Stimulated activated CD4-positive, alpha-beta T cell treated with anti-CD3 and anti-CD28 coated beads, Interleukin-15, amount 100 ng/mL, for 48 hours (primary cell): ENCODE measurements at places on chromosomes 1 and 21.

GRCh38 chr1:94228640-94229375 lies 8.6 kb downstream of the ARHGAP29 start:
- DNase-seq = no peak

DNA sequence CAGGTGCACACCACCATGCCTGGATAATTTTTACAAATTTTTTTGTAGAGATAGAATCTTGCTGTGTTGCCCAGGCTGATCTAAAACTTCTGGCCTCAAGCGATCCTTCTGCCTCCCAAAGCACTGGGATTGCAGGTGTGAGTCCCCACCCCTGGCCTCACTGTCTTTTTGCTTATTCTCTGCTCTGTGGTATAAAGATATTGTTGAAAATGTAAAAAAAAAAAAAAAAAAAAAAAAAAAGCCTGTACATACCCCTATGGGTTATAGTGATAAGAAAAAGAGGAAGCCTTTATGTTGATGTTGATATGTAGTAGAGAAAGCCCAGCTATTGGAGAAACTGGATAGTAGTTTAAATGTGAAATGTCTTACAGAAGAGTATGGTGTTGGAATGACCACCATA lies 125.8 kb downstream of the XPR1 start:
- no peak for DNase-seq

- DNase-seq = no peak
These were observed 2.2 kb upstream of the PPM1J start for GRCh38 chr1:112717263-112717873.

DNA sequence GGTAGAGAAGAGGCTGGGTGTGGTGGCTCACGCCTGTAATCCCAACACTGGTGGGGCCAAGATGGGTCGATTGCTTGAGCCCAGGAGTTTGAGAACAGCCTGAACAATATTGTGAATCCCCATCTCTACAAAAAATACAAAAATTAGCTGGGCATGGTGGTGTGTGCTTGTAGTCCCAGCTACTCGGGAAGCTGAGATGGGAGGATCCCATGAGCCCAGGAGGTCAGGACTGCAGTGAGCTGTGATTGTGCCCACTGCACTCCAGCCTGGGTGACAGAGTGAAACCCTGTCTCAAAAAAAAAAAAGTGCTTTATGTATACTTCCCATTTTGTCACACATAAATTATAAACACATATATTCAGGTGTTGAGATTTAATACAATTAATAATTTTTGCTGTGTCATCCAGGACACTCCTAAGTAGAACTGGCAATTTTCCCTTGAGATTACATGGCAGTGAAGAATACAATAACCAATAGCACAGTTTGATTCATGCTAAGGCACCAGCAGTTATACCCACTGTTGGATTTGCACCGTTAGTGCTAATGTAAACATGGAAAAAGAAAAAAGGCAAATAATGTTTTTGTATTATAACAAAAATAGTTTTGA lies 15.5 kb downstream of the GABPB2 start:
- no peak for DNase-seq

- no peak for DNase-seq
These were observed 16.0 kb downstream of the IQGAP3 start for GRCh38 chr1:156556354-156556753.

DNA sequence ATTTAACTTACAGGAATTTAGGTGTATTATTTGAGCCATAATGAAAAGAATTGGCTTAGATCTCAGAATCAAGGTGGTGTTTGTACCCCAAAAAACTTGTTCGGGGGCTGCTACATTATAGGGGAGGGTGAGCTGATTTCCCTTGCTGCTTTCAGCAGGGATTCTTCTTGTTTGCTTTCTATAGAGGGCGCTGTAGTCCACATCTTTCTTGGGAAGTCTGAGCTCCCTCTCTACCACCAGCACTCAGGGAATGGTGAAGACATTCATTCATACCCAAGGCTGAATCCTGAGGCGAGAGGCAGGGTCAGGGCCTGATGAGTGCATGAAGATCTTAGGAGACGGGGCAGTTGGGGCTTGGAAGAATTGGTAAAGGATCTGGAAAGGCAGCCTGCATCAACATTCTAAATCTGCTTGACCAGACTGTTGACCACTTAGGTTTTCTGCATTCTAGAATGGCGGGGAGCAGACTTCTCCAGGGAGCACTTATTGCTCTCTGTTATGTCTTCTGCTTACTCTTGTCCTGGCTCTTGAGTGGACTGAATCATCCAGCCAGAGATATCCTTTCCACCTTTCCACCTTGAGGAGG lies 18.9 kb downstream of the SPATA46 start:
- no peak for DNase-seq

DNA sequence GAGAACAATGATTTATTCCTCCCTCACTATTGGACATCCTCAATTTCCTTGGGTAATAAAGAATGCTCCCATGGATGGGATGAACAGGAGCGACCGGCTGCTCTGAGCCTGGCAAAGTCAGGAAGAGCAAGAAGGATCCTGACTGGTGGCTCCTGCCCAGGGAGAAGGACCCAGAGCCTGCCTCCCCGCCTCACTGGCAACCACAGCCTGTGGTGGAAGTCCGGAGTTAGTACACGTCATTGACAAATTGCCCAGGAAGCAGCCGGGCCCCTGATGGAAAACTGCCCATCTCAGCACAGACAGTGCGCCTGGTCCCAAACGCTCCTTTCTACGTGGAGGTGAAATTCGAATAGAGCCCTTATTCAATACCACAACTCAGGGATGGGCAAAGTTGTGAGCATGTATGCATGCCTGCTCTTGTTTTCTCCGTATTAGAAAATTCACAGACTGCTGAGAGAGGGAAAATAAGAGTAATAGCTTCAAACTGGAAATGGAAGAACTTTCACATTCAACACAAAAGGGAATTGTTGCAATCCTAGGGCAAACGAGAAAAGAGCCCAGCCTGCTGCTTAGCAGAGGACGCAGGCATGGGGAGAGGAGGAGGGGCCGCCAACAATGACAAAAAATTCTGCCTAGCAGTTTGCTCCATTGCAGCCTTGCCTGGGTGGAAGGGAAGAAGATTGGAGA lies 397.1 kb upstream of the VAMP3 start:
- DNase-seq = no peak

- DNase-seq = no peak
These were observed 21.3 kb upstream of the TLCD4 start for GRCh38 chr1:95095833-95096217.

- DNase-seq = no peak
These were observed 2.2 kb downstream of the PAQR6 start for GRCh38 chr1:156245451-156246232.

- DNase-seq = peak; percentile 61
These were observed 8.7 kb upstream of the LGR6 start for GRCh38 chr1:202184750-202185460.

DNA sequence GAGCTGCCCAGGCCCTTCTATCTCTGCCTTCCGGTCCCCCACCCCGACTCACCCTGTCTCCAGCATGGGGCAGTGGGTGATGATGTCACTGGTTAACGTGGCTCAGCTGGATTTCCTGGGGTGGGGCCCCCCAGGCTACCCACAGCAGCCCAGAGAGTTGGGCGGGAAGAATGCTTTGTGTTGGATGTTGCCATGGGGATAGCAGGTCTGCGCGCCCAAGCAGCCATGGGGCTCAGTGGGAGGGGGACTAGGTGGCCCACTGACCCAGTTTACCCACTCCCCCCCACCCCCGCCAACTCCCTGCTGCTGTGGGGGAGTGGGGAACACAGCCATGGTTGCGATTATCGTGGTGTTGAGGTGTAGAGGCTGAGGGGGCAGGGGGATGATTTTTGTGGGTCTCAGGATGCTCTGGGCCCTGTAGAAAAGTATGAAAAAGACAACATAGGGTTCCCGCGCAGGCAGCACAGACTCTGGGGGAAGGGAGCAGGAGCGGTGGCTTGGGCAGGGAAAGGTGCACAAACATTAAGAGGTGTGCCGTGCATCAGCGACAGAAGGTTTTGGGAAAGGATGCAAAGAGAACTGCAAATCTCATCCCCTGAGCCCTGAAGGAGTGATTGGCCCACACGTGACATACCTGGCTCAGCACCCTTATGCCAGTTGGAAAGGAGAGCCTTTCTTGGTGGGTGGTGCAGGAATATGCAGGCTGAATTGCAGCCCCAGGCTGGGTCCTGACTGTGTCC lies 8.5 kb downstream of the CELSR2 start:
- no peak for DNase-seq

GRCh38 chr1:167137332-167137781 lies 43.5 kb downstream of the STYXL2 start:
- DNase-seq = no peak

DNA sequence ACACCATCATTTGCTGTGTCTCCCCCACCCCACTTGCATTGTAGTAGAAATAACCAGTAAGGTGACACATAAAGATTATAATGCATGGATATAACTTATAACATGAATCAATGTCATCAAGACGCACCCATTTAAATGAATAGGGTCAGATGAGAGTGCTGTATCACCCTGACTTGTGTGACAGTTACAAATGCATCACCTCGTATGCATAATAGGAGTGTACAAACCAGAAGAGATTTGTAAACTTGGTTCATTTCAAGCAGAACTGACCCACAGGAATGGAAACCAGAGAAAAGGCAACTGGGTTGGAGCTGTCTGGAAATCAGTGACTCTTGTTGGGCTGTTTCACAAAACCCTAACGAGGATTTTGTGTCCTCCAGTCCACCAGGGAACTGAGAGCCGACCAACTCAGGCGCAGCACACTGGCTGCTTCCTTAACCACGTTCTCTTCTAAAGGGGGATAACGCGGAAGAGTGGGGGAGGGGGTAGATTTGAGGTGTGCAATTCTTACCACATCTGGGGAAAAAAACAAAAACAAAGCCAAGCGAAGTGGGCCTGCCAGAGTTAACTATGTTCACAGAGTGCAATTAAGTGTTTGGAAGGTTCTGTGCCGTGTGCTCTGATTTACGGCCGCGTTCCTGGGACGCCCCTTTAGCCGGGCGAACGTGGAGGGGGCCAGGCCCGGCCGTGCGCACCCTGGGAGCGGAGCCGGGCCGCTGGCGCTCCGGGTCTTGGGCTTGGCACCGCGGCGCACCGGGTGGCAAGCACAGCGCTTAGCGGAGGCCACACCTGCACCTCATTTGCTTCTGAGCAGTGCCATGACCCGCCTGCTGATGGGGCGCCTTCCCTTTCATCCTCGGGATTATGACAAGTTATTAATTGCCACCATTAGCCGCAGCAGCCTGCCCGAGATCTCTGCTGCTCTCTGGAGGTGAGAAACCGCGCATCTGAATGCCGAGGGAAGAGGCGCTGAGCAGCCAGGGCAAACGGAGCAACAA lies 248.8 kb upstream of the FOXD3 start:
- no peak for DNase-seq

GRCh38 chr1:206911064-206911663 lies 10.6 kb downstream of the FCMR start:
- no peak for DNase-seq

- DNase-seq = no peak
These were observed 34.8 kb downstream of the KPNA6 start for GRCh38 chr1:32142446-32143301.

DNA sequence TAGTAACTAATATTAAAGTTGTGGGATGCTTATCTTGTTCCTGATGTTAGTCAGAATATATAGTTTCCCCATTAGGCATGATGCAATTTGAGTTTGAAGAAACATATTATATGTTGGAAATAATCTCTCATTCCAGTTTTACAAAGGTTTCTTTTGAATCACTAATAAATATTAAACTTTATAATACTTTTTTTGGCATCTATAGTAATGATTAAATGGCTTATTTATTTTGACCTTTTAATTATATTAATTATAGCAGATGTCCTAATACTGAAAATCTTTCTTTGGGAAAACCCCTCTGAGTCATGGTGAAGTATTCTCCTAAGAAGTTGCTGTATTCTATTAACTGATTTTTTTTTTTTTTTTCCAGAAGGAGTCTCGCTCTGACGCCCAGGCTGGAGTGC lies 28.5 kb upstream of the PTGS2 start:
- DNase-seq = no peak

- DNase-seq = no peak
These were observed 136.6 kb upstream of the VANGL1 start for GRCh38 chr1:115505148-115505571.

DNA sequence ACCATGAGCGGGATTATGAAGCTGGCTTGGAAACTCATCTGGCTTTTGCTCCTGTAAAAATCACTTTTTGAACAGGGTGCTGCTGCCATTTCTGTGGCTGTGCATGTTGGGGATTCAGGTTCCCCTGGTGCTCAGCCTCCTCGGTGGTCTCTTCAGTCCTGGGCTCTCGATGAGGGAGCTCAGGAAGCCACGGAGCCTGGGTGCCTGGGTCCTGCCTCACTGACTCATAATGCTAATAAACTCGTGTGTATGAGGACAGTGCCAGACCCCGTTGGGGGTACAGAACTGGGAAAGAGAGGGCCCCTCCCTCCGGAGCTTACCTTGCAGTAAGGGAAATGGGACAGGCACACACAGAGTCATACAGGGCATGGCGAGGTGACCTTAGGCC lies 5.8 kb downstream of the COQ8A start:
- no peak for DNase-seq

DNA sequence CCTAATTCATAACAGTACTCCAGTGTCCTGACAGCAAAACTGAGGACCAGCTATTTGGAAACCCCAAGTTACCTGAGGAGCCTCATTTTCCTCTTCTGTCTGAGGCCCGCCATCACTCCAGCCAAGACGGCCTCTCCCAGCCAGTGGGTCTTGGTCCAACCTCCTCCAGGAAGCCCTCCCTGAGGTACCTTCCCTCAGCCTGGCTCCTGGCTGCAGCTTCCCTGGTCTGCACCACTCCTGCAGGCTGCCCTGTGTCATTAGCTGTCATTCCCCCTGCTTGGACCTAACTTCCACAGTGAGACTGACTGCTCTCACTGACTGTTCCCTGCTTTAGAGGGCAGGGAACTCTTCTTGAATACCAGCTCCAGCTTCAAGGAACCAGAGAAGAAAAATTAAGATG lies 33.0 kb downstream of the BCAR3 start:
- DNase-seq = no peak

GRCh38 chr21:34544032-34544496 lies 32.1 kb upstream of the KCNE1 start:
- peak; percentile 28 for DNase-seq

GRCh38 chr1:109959974-109960744 lies 24.4 kb upstream of the AHCYL1 start:
- DNase-seq = no peak
